ENCODE measurements at places on chromosomes 3 and 15.
A peak's percentile ranks its signal among the peaks of the same experiment; 100 is the strongest.

DNA sequence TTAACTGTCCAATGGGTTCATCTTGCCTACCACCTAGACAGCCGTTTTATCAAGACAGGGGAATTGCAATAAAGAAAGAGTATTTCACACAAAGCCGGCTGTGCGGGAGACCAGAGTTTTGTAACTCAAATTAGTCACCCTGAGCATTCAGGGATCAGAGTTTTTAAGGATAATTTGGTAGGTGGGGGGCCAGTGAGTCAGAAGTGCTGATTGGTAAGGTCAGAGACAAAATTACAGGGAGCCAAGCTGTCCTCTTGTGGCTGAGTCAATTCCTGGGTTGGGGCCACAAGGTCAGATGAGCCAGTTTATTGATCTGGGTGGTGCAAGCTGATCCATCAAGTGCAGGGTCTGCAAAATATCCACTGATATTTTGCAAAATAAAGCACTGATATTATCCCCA lies 29.9 kb upstream of the GPD1L start:
- DNase-seq, result peak; percentile 31

DNA sequence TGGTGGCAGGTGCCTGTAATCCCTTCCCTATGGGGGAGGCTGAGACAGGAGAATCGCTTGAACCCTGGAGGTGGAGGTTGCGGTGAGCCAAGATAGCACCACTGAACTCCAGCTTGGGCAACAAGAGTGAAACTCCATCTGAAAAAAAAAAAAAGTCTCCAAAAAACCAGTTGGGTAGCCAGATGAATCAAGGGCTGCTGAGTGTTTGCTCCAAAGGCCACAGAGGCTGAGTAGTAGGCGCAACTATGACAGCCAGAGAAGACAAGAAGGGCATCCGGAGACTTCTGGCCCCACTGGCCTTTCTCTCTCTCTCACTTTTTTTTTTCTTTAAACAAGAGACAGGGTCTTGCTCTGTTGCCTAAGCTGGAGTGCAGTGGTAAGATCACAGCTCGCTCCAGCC lies 131.8 kb downstream of the SMAD6 start:
- no peak for DNase-seq

GRCh38 chr3:193029800-193030199 lies 112.1 kb upstream of the MB21D2 start:
- DNase-seq, result no peak

GRCh38 chr3:158106766-158107471 lies 699 bp upstream of the SHOX2 start:
- DNase-seq, result no peak

DNA sequence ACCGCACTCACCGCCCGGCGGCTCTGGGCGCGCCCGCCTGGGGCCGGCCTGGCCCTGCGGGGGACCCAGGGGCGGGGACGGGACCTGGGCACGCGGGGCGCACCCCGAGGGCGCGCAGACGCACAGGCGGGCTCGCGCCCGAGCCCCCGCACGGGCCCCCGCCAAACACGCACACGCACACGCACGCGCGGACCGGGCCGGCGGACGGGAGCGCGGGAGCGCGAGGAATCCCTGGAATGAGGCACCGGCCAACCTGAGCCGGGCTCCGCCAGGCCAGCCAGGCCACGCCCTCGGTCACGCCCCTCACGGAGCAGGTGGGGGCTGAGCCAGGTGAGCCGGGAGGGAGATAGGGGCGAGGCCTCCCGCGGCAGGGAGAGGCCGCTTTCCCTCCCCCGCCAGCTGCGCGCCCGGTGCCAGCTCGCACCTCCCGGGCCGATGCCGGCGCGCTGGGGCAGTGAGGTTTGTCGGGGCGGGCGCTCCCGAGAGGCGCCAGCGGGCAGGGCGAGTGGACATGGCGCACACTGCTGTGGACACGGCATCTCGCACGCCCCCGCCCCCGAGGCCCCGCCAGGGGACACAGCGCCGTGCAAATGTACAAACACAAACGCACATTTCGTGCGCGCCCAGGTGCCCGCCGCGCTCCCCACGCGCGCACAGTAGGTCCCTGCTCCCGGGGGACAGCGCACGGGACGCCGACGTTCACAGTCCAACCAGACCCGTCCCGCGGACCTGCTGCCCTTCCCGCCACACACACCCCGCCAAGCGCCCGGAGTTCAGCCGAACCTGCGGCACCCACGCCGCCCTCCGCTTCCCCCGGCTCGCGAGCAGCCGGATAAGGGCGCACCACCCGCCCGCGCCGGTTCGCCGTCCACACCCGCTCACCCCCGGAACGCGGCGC lies 75.9 kb upstream of the VGLL4 start:
- peak; percentile 12 for DNase-seq

DNA sequence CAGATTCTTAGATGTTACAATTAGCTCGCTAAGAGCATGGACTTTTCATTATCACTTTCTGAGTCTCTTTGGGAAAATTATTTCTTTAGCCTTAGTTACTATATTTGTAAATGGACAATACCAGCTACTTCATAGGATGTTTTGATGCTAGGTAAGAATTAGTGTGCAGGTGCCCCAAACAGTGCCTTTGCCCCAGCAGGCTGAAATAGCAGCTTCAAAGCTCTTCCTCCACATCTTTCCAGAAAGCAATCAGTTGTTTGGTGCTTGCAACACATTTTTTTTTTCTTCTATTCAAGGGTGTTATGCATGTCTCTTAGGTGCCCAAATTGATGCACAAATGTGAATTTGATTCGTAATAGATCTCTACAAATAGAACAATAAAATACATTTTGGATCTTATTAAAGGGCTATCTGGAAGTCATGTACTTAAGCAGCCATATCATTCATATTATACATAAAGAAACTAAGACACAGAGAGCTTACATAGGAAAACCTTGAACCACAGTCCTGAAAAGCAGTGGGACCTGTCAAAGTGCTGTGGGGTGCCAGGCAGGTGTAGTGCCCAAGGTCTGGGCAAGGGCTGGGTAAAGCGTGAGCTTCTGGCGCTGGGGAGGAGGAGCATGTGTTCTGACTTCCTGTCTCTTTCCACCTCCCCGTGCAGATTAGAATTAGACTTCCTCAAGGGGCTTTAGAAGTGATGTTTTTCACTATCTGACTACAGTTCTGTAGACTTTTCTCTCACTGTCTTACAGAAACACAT lies 62.9 kb downstream of the FNDC3B start:
- no peak for DNase-seq

DNA sequence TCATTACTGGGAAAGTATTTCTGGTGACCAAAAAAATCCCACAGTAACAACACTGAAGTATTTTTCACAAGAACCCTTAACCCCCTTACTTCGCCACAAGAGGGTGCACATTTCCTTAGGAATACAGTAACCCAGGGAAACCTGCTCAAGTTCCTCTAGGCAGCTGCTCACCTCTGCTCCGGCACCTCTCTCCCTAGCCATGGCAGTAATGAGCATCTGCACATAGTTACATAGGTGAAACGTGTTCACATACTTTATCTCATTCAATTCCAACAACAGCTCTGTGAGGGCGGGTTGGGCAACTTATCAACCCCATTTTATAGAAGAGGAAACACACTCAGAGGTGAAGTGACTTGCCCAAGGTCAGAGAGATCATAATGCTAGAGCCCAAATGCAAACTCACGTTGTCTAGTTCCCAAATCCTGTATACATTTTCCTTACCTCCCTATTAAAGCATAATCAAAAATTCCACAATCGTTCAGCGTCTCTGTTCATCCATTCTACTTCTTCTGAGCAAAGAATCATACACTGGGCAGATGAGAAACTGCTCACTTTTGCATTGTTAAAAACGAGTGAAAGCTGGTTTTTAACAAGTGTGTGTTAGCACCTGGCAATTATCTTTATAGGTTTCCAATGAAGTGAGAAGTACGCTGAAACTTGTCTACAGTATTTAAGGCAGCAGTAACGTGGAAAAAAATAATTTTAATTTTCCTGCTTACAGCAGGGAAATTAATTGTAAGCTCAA lies 90.7 kb downstream of the IGF2BP2 start:
- DNase-seq, result peak; percentile 83

DNA sequence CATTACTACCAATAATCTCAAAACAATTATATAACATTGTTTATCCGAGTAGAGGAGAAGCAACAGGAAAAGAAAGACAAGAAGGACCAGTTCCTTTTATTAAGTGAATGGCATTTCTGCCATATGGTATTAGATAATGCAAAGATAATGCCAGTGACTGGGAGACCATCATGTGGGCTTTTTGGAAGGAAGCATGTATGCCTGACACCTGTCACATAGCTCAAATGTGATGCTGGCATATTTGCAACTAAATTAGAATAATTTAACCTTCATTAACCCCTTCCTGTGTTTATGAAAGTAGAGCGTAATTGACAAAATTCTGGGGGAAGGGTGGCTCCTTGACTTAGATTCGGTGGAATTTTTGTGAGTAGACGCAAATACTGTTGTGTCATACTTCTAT lies 733.0 kb downstream of the TUSC7 start:
- no peak for DNase-seq

- no peak for DNase-seq
Measured at GRCh38 chr3:144102421-144102820, 130.8 kb downstream of the DIPK2A start.

DNA sequence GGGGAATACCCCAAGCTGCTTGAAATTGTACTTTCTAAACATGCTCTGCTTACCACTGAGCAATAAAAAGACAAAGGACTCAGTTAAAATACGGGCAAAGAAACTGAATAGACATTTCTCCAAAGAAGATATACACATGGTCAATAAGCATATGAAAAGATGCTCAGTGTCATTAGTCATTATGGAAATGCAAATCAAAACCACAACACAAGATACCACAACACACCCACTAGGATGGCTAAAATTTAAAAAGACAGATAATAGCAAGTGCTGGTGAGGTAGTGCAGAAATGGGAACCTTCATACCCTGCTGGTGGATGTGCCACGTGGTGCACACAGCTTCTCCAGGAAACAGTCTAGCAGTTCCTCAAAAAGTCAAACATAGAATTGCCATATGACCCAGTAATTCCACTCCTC lies 21.3 kb downstream of the LRIG1 start:
- no peak for DNase-seq

DNA sequence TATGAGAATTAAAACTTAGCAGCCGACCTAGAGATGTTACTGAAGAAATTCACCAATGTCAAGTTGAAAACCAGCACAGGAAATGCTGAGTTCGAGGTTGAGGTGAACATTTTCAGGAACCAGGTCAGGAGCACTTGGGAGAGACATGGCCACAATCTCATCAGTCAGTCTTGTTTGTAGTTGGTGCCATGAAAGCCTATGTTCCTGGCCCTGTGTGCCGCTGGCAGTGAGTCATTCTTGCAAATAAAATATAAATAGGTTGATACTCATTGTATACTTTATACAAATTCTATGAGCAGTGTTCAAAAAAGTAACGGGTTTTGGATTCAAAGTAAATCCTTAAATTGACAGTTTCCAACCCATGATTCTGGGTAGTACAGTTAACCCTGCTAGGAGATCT lies 1.5 kb upstream of the FSIP1 start:
- peak; percentile 28 for DNase-seq

DNA sequence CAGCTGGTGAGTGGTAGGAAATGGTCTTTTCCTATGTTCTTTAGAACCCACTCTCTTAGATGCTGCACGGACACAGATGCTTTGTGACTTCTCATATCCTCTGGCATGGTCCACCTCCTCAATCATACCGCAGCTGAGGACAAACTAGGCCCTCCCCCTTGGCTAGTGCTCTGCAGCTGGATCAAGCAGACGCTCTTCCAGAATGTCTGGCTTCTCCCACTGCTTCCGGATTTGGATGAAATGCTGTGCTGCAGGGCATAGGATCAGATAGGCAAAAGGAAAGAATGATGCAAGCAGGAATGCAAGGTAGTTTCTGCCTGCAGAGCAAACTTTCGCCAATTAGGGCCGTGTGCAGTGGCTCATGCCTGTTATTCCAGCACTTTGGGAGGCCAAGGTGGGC lies 75.7 kb upstream of the SLC4A7 start:
- peak; percentile 72 for DNase-seq

GRCh38 chr3:158936530-158937113 lies 134.8 kb downstream of the MFSD1 start:
- DNase-seq, result no peak

DNA sequence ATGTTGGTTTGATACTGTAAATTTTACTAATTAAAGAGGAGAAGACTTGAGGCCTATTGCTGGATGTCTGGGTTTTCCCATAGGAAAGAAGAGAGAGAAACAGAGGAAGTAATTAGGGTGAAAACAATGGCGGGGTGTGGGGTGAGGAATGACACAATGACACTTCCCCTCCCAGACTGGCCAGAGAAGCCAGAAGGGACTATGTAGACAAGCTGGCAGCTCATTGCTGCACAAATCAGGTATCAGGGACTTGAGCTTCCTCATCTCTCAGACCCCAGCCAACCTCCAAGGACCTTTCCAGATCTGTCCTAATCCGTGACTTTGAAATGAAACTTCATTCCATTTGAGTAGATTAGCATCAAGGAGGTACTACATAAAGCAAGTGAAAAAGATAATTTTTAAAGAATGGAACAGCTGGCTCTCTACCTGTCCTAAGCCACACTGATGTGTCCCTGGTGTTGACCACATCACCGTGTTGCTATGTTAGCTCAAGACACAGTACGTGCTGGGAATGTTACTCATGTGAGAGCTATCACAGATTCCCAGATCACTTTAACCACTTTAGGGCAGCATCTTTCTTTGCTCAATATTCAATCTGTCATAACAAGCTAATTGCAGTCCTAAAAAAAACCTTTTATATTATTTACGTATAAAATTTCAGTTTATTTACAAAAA lies 22.2 kb downstream of the TMEM212 start:
- DNase-seq, result no peak

- peak; percentile 65 for DNase-seq
Measured at GRCh38 chr3:183774631-183775030, 50.7 kb downstream of the MAP6D1 start.

Measured in brain microvascular endothelial cell (primary cell).